SHP77 (cell line): ENCODE measurements at places on chromosomes 5 and 9.

DNA sequence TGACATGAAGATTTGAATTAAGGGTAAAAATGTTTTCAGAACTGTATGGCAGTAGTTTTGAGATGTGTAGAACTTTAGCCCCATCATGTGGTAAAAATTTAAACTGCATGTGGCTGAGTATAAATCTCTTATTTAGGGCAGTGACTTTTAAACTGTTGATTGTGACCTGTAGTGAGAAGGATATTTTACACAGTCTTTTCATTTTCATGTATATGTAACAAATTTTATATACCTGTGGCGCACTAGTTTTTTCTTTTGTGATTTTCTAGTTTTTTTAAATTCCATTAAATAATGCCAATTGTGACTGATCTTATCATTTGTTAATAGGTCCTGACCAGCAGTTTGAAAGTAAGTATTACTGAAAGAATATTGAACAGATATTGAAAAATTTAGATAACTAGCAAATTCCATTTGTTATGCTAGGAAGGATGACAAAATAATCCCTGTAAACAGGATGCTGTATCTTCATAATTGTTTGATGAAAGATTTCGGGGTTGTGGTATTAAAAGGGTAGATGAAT, 47.2 kb downstream of the GPBP1 start:
- peak; percentile 19 for DNase-seq

DNA sequence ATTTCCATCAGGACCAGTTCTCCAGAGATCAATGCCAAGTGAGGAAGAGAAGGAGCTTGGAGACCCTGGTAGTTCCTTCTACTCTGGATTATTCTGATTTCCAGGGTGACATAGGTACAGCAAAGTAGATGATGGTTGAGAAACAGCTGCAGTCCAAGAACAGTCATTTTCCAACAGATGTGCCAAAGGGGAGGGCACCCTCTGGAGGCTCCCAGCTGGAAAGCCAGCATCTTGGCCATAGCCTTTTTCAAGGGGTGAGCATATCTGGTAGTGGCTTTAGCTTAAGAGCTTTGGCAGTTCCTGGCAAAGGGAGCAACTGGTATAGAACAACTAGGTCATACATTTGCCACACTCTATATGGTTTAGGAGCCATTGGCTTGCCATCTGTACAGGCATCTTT, 492.7 kb downstream of the RASEF start:
- no peak for DNase-seq

DNA sequence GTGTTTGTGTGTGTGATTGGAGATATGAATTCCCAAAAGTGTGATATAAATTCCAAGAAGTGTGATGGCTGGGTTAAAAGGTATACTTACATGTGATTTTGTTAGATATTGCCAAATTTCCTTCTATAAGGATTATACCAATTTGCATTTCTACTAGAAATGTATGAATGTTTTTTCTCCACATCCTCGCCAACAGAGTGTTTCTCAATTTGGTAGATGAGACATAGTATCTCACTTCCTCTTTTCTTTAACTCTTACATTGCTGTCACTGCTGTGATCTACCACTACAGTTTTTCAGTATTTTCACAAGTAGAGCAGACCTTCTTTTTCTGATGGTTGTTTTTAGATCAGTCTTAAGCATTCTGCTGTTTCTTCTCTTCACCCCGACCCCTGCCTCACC, 111.3 kb downstream of the FER start:
- DNase-seq, result no peak

GRCh38 chr5:88656221-88656950, 226.6 kb downstream of the MEF2C start:
- no peak for DNase-seq

- no peak for DNase-seq
Observed at GRCh38 chr5:36407396-36407795, 105.7 kb upstream of the RANBP3L start.

GRCh38 chr5:72878854-72879253, 62.4 kb downstream of the TNPO1 start:
- no peak for DNase-seq

- no peak for DNase-seq
Observed at GRCh38 chr5:68894673-68895072, 199.1 kb upstream of the SLC30A5 start.

DNA sequence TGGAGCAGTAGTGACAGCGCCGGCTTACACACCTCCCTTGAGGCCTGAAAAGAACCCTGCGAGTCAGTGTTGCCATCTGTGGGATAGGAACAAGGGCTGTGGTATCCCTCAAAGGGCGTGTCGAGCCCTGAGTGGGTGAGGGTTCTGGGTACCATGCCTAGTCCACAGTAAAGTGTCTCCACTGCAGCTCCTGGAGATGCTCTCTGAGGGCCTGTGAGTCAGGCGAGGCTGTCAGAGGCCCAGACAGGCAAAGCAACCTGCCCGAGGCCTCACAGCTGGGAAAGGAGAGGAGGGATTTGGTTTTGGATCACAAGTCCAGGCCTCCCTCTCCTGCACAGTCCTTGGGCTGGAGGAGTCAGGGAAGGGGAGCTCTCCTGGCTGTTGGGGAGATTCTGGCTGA, 6.1 kb downstream of the PRRX2 start:
- no peak for DNase-seq

DNA sequence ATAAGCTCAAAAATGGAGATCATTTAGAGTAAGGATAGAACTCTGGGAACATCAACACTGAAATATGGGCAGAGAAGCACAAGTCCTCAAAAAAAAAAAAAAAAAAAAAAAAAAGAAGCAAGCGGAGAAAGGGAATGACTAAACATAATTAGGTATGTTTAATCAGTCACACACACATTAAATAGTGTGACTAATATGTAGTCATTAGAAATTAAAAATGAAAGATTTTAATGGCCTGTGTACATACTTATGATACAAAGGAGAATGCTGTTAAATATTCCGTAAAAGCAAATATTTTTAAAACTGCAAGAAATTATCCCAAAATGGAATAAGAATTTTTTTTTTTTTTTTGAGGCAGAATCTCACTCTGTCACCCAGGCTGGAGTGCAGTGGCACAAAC, 10.5 kb downstream of the LPAR1 start:
- no peak for DNase-seq

GRCh38 chr5:96016216-96016615, 54.6 kb upstream of the ELL2 start:
- DNase-seq, result no peak

DNA sequence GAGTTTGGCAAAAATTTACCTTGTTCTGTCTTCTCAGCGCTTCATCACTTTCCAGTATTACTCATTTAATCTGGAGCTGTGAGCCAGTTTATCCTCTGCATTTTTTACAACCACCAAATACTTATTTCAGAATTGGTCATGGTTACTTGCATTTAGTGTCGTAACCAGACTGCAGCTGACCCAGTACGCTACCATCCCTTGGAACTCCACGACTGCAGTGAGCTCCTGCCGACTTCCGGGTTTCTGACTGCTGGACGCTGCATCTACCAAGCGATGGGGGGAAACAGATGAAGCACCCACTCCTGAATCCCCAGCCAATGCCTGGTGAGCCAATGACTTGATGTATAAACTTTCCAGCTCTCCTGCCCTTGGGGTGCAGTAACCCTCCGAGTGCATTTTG, 174.4 kb upstream of the PRLR start:
- peak; percentile 45 for DNase-seq
